ENCODE measurements at places on chromosomes 7 and 10.

GRCh38 chr7:145848691-145849090, 267.9 kb upstream of the CNTNAP2 start:
- peak; percentile 55 for DNase-seq

- DNase-seq: peak; percentile 47
Observed at GRCh38 chr10:99630433-99630832, 10.2 kb upstream of the SLC25A28 start.

DNA sequence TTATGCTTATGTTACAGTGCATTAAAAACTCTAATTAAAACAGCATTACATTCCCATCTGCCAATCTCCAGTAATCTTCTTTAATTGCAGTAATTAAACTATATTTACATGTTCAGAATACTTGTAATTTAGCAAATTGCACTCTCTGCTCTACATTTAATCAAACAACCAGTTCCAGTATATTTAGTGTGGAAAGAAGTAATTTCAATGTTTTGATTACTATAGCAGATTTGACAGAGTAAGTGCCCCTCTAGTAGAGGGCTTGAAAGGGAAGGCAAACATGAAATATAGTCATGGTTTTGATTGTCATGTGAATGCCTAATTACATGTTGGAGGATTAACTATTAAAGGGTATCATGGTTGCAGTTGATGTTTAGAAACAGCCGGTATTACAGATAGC, 739.7 kb downstream of the AUTS2 start:
- peak; percentile 63 for DNase-seq

- no peak for DNase-seq
Observed at GRCh38 chr10:86655596-86655995, 1.2 kb downstream of the OPN4 start.

GRCh38 chr10:70589762-70590654, 12.5 kb downstream of the PRF1 start:
- DNase-seq: peak; percentile 89

GRCh38 chr10:132136689-132137088, 50.1 kb upstream of the DPYSL4 start:
- DNase-seq: no peak

Measured in NCI-H82 (cell line).